ENCODE measurements at places on chromosomes 2 and 18.

DNA sequence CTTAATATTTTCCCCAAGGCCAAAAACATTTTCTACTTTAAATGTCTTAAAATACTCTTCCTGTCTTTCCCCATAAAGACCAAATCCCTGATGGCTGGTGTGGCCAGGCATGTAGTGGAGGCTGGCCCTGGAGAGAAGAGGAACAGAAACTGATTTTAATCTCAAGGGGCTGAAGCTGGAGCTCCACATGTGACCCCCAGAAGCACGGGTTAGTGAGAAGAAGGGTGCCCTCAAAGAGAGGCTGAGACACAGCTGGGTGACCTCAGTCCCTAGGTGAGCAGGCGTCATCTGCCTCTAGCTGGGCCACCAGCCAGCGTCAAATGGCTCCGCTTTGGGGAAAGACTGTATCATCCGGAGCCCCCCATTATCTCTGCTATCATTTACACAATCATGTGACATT is 19.3 kb upstream of the TMEM18 start:
- no peak for DNase-seq

DNA sequence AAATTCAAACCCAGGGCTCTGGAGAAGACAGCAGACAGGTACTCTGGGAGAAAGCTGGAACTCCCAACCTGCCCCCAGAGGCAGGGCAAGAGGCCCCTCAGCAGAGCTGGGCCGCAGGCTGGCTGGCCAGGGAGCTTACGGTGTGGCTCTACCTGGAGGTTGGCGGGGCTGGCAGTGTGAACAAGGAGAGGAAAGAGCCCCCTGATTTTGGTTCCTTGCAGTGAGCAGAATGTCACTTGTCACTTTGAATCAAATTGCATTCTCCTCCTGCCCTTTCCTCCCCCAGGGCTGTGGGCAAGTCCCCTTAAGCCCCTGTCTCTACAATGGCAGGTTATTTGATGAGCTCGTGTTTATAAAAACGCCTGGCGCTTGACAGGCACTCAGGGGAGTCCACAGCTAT is 32.6 kb downstream of the MYO7B start:
- no peak for DNase-seq

- no peak for DNase-seq
These were observed 22.5 kb upstream of the MAP3K20 start for GRCh38 chr2:173053043-173053699.

GRCh38 chr2:48341551-48342133 is 188.3 kb upstream of the STON1 start:
- no peak for DNase-seq

DNA sequence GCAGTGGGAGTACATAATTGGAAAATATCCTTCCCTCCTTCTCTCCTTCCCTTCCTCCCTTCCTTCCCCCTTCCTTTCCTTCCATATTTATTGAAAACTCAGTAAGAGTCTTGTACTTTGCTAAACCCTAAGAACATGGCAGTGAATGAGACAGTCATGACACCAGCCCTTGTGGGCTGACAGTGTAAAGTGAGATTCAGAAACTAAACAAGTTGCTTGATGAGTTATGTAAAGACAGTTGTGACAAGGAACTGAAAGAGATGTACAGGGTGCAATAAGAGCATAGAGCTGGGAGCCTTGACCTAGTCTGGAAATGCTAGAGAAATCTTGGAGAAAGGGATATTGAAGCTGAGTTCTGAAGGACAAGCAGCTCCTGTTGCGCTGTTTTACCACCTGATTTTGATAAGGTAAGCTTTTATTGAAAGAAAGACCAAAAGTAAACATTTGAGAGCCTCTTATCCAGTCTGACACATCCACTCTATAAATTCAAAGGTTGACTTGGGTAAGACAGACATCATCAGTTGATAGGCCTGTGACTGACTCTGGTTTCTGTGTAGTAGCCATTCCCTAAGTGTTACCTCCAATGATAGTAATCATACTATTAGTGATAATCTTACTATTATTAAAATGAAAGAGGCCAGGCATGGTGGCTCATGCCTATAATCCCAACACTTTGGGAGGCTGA is 66.5 kb upstream of the SKOR2 start:
- DNase-seq: no peak

GRCh38 chr2:28670856-28671255 is 80.8 kb upstream of the PPP1CB start:
- no peak for DNase-seq

GRCh38 chr18:23998820-23999219 is 15.7 kb upstream of the TTC39C start:
- no peak for DNase-seq

DNA sequence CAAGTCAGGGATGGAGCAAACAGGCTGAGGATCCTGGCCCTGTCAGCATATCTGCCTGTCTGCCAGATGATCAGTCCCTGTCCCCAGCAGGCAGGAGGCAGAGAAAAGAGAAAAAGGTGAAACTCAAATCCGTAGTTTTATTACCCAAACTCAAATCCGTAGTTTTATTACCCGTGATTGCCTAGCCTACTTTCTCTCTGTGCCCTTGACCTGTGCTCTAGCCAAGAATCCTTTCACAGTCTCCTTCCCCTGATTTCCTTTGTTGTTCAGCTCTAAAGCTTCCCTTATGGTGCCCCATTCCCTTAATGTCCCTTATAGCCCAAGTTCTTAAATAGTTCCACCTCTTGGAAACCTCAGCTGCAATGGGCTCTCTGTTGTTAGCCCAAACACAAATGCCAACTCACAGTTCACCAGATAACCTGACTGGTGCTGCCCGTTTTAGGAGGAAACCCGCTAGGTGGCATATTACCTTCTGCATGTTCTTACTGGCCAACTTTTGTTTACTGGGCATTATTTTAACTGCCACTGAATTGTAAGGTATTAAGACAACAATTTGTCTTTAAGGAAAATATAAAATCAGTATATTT is 125.7 kb upstream of the FZD5 start:
- no peak for DNase-seq

DNA sequence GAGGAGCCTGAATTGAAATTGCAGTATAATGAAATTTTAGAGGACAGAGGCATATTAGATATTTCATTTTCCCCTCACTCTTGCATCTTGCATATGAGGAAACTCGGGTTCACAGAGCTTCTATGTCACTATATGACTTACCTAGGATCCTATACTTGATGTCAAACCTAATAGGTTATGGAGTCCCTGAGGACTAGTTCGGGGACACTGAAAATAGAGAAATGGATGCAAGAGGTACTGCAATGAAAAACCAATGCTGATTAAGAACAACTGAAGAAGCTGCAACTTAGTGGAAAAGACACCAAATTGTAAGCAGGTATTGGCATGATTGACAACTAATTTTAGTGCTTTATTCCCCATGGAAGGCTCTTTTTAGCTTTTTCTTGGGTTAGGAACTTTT is 210.1 kb downstream of the IKZF2 start:
- DNase-seq: no peak

DNA sequence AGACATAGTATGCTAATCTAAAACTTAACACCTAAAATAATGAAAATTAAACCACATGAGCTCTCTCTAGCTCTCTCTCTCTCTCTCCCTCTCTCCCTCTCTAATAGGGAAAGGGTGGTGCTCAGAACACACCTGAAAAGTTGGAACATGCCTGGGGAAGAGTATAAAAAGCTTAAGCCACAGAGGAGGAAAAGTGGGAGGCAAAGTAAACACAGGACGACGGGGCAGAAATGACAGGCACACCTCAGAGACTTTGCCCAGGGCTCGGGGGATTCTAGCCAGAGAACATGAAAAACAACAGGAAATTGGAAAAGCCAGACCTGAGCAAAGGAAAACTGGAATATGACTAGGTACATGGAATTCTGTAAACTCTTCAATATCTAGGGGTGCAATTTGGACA is 666.1 kb downstream of the BCL11A start:
- no peak for DNase-seq

DNA sequence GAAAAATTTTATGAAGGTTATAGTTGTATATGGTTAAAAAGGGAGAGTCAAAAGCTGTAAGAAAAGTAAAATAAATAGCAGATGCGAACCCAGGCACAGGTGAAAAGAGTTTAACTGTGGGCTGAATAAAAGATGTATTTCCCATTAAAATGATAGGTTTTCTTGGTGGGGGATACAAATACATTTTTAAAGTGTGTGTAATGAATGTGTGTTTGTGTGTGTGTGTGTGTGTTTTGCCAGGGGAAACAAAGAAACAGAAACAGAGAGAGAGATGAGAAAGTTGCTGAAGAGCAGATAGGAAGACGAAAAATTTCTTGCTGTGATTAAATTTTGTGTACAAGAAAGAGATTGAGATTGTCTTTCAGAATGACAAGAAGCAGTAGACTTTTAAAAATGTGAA is 12.1 kb downstream of the TFPI start:
- DNase-seq: no peak

- no peak for DNase-seq
These were observed 32.3 kb downstream of the ZCCHC2 start for GRCh38 chr18:62555135-62555534.

DNA sequence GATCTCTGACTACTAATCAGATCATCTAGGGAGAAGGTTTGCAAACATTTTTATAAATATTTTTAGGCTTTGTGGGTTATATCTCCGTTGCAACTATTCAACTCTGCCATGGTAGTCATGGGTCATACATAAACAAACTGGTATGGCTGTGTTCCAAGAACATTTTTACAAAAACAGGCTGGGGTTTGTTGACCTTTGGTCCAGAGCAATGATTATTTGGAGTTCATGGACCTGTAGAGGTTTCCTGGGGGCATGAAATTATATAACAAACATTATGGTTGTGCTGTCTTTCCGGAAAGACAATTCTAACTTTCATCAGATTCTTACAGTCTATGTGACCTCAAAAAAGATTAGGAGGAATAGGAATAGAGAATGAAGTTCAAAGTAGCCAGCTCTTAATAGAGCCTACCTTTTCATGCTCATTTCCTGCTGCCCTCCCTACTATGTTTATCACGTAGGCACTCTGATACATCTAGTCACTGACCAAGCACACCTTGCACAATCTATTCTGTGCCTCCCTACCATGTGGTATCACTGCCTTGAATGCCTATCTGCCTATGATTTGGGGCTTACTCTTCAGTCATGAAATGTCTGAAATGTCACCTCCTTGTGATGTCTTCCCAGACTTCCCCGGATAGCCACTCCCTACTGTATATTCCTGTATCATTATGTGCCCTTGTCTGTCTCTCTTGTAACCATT is 102.4 kb upstream of the SCN1A start:
- no peak for DNase-seq

GRCh38 chr2:27993402-27993787 is 102.9 kb downstream of the BABAM2 start:
- no peak for DNase-seq

DNA sequence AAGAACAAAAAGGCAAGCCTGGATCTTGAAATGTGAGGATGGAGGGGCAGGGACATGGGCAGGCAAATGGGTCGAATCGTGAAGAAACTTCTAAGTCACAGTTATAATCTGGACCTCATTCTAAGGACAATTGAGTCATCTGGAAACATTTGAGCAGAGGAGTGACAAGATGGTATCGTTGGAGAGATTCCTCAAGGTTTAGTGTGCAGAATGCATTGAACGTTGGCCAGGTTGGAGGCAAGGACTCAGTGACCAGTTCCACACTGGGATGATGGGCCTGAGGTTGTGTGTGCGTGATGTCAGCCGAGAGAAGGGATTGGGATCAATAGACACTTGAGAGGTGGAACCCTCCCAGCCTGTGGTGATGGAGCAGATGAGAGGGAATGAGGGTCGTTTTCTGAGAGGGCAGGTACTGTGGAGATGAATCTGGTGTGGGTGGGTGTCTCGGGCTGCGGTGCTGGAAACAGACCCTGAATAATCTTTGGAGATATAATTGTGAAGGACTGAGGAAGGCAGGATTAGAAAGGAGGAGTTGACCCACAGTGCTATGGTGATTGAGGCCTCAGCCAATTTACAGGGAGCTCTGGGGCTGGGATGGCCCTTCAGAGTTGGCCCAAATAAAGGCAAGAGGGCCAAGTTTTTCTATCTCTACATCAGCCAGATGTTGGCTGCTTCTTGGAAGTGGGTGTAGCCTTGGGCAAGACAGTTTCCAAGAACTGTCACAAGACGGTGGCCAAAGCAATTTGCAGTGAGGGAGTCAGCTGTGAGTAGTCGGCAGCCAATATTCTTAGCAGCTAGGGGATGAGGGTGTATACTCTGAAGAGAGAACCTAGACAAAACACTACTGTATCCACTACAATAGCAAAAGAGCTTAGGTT is 5.8 kb upstream of the ZNF532 start:
- no peak for DNase-seq

DNA sequence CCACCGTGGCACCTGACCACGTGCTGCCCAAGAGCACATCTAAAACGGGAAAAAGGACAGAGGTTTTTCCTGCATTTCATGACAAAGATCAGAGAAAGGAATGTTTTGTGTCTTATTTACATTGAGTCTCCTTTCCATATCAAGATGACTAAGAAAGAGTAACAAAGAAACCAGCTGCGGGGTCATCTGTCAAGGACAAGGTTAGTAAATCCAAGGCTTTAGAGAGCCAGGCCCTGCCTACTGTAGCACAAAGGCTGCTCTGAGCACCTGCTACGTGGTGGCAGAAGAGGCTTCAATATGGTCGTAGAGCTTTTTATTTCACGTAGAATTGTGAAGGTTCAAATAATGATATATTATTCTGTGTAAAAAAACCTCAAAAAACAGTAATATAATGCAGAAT is 51.0 kb downstream of the PRELID3A start:
- DNase-seq: no peak

- no peak for DNase-seq
These were observed 23.0 kb upstream of the TAF1B start for GRCh38 chr2:9820020-9820973.

DNA sequence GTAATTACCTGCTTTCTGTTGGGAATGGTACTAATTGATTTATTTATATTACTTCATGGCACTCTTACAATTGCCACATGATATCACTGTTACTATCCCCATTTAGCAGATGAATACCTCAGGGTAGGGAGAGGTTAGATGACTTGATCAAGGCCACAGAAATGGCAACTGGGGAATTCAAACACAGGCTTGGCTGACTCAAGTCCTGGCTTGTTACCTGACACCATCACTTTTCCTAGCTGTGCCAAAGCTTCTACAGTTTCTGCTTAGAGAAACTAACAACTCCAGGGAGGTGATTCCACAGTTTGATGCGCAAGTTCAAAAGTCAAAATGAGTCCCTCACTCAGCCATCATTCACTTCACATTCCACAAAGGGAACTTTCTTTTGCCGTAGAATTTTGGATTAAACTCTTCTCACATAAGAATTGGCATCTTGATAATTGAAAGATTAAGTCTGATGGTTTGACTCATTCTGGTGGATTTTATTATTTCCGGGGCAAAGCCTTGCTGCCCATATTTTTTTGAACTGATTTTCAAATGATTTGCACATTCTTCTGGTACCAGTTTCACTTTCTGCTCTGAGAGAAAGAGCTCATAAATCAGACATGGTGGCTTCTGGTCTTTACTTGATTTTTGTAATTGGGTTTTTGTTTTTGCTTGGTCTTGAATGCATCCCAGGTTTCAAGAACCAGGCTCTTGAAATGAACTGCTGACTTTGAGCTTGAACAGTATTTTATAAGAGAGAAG is 656.8 kb downstream of the BCL11A start:
- no peak for DNase-seq

DNA sequence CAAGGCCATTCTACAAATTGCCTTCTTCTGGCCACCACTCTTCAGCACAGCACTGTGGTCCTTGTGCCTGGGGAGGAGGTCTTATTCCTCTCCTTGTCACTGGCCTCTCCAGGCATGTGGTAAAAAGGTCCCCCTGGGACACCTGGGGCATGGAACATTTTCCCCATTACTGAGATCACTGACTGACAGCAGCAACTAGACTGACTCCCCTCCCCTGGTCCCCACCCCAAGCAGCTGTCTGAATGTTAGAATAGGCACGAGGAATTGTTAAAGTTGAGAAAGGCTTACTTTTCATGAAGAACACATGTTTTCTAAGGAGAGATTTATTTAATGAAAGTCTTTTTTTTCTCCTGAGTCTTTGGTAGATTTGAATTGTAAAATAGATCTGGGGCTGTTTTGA is 39.5 kb upstream of the RTN4 start:
- DNase-seq: no peak

GRCh38 chr2:115165529-115166109 is 723.2 kb downstream of the DPP10 start:
- no peak for DNase-seq

Data from omental fat pad (tissue), 4 donors.